ENCODE measurements at places on chromosomes 11 and 22.

DNA sequence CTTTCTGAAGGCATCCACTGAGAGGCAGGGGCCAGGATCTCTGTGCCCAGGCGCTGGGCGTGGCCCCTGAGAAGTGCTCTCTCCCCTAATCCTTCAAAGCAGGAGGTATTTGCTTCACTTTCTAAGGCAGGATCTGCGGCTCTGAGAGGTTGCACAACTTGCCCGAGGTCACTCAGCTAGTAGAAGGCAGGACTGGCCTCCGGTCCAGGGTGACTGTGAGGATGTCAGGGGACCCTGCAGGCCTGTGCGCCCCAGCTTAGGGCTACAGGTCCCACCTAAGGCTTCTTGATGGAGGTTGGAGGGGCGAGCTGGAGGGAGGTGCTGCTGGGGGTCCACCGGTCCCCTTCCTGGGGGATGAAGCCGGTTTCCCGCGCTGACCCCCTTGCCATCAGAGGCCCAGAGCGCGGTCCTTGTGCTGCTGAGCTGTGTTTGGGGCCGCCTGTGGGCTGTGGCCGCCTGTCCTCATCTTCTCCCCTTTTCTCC lies 979 bp downstream of the SMIM38 start:
- DNase-seq: peak; percentile 32

DNA sequence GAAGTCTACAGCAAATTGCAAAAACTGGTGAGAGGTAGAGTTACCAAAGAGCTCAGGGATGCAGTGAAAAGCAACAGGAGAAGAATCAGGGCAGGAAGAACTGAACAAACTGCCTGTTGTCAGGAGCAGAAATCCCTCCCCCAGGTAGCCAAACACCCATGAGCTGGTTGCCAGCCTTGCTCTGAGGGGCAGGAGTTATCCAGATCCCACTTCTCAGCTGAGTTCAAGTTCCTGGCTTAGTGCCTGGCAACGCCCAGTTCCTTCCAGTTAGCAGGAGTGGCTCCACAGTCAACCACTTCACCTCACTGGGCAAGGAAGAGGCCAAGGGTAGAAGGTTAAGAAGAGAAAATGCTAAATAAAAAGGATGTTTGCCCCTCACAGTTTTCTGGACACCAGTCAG lies 1.9 kb upstream of the MPZL2 start:
- DNase-seq: peak; percentile 79

DNA sequence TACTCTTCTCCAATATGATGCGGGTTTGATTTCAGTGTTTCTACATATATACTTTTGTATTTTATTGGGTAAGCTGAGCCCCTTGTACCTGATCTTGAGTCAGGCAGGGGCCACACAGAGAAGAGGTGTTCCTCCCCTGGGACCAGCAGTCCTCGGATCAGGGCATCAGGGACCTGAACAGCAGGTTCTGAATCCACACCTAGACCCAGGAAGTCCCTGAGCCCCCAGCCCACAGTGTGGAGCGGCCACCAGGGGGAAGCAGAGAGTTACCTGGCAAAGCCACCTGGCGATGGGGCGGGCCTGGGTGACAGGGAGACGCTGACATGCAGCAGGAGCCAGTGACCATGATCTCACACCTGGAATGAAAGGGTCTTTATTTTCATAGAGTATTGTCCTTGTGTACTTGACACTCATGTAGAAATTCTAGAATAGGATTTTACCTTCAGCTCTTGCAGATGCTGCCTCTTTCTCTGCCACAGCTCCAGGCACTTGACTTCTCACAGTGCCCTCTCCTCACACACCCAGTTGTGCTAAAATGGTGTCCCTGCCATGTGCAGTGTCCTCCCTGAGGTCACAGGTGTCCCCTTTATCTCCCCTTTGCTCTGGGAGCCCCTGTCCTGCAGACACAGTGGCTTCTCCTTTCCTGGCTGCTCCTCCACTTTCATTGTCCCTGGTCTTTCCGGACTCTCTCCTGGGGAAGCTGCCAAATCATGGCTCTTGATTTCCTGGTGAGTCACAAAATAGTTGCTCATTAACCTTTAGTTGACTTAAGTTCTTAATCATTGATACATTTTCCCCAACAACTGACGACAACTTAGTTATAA lies 48.5 kb downstream of the GGTLC2 start:
- peak; percentile 86 for DNase-seq

GRCh38 chr11:111826322-111826950 lies 44.9 kb downstream of the ALG9 start:
- DNase-seq: no peak

- no peak for DNase-seq
These were observed 19.9 kb upstream of the EMSY start for GRCh38 chr11:76424891-76425290.

GRCh38 chr11:110467556-110467955 lies 37.8 kb downstream of the FDX1 start:
- peak; percentile 24 for DNase-seq
